ENCODE measurements at places on chromosomes 12 and 14. TPM values are rescaled to one million over a fixed set of nuclear protein-coding genes. Genes with fewer than 3 reads are reported as not detected.

DNA sequence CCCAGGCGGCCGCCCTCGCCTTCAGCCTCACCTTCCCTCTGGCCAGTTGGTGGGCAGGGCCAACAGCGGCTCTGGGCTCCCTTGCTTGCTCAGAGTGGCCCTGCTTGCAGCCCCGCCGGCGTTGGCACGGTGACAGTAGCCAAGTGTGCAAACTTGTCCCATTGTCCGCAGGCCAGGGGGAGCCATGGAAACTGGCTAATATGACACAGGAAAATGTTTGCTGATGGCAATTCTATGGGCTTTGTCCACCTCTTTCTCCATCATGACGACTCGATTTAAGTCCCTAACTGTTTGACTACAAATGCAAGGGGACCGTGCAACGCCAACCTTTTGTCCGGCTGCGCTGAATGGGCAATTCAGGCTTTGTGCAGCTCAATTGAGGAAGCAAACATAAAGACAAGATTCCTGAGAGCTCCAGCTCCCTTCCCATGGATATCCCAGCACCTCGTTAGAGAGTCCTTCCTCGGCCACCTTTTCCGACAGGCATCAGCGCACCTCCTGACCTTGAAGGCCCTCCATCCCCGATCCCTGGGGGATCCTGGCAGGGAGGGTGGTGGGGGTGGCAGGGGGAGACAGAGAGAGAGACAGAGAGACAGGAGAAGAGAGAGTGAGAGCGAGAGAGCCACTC is 785 bp upstream of the FAM181A start:
- no peak for DNase-seq

- no peak for DNase-seq
These were observed 11.6 kb downstream of the WNT5B start for GRCh38 chr12:1640328-1641234.

- no peak for DNase-seq
These were observed 11.8 kb upstream of the NFATC4 start for GRCh38 chr14:24356208-24356607.

DNA sequence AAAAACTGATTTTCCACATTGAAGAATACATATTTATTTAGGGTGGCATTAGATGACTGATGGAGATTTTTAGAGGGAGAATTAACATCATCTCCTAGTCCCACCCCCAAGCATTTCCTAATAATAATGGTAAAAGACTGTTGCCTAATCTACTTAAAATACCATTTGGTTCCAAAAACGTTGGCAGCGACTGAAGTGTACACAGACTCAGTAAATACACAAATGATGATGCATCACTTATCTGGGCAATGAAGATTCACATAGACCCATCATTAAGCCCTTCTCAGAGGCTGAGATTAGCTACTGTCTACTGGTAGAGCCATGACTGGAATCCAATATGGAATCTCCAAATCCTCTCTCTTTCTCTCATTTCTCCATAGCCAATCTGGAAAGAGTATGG is 18.2 kb downstream of the RTN1 start:
- no peak for DNase-seq

DNA sequence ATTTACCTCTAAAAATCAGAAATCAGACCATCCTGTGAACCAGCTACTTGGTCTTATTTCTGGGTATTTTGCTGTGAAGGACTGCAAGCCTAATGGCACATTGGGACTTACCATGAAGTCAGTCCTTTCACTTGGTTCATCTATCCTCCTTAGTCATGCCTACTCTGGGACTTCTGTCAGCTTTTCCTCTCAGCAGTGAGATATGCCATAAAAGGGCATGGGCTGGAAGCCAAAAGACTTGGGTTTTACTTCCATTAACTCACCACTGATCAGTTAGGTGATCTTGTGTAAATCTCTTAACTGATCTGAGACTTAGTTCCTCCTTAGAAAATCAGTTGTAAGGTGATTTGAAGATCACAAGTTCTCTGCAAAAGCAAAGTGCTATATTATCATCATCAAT is 116.5 kb downstream of the PAH start:
- DNase-seq: no peak

DNA sequence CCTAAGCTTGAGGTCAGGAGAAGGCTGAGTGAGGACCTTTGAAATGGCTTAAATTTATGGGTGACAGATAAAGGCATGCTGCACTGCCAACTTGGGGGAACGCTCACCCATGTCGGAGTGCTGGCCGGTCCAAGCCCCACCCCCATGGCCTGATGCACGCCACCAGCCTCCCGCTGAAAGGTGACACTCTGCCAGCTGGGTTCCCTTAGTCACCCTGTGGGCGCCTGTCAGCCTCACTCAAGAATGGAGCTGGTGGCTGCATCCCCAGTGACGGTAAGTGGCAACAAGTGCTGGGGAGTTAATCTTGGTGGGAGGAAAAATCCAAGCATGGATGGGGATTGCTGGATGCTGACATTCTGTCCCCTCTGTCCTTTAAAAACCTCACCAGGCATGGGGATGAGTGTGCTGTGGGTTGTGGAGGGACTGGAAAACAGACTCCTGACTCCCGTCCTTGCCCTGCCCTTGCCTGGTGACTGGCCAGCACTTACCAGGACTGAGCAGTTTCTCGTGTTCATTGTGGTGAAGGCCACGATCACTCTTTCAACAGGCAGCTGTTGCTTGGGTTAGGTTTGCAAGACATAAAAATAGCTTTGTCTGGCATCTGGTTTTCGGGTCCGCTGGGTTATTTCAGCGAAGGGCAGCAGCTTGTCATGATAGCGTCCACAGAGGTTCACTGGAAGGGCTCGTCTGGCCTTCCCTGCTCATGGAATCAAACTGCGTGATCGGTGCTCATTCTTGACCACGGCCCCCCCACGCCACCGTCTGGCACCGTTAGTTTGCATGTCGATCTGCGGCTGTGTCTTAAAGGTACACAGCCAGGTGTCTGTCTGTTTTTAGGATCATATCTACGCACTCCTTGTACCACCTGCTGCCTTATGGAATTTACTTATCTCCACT is 15.0 kb downstream of the ACACB start:
- peak; percentile 58 for DNase-seq

DNA sequence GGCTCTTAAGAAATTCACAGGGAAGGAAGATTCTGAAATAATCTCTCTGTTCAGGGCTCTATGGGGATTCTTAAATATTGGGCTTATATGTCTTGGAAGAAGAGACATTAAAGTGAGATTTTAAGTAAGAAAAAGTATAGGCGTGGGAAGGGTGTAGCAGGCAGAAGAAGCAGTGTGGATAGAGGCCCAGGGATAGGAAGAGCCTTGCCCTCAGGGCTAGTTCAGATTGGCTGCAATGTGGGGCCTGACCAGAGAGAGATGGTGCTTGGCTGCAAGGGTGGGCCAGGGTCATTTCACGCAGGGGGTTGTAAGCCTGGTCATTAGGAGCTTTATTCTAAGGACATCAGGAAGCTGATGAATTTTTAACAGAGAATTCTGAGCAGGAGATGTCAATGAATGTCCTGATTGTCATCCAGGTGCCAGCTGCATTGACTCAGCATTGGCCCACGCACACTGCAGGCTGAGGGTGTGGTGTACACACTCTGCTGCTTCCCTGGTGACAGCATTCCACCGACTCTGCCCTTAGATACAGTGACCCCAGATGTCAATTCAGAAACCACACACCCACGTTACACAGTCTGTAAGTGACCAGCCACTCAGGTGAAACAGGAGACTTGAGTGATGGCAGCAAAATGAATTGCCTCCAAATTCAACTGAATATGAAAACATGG is 582.5 kb downstream of the NRXN3 start:
- DNase-seq: peak; percentile 3

- DNase-seq: no peak
These were observed 250.0 kb upstream of the CLEC14A start for GRCh38 chr14:38505973-38506249.

- no peak for DNase-seq
These were observed 552.2 kb upstream of the STXBP6 start for GRCh38 chr14:25602106-25602505.

GRCh38 chr12:107568718-107569117 is 116.9 kb upstream of the PWP1 start:
- DNase-seq: peak; percentile 44

DNA sequence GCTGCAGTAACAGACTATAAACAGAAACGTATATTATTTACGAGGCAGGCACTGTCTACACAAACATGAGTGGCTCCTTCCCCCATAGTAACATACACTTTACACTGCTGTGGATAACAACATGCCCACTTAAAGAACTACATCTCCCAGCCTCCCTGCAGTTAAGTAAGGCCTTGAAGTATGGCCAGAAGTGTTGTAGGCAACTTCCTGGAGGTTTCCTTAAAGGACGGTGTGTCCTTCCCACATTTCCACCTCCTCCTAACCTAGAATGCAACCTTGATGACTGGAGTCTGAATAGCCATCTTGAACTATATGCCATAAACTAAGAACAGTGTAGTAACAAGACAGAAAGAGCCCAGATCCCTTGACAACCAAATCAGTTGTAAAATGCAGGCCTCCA is 20.3 kb downstream of the MED13L start:
- peak; percentile 34 for DNase-seq

DNA sequence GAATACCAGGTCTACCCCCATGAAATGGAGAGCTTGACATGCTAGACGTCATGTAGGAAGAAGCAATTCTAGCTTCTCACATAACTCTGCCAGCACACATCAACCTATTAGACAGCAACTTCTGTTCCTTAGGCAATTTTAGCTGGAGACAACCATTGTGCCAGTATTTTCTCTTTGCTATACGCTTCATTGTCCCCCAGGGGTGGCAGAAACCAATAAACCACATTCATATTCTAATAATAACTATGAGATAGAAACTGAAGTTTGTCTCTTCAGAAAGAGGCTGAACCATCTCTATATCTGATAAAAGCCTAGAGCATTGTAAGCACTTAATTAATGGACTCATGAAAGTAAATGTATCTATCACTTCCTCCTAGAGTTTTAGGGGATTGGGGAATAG is 278.6 kb downstream of the FOXG1 start:
- DNase-seq: no peak

- peak; percentile 60 for DNase-seq
These were observed 37.6 kb upstream of the LTBP2 start for GRCh38 chr14:74649673-74650072.

- peak; percentile 61 for DNase-seq
These were observed 356.6 kb downstream of the FUT8 start for GRCh38 chr14:65769151-65769550.

- peak; percentile 42 for DNase-seq
These were observed 47.8 kb downstream of the BTBD7 start for GRCh38 chr14:93285044-93285443.

DNA sequence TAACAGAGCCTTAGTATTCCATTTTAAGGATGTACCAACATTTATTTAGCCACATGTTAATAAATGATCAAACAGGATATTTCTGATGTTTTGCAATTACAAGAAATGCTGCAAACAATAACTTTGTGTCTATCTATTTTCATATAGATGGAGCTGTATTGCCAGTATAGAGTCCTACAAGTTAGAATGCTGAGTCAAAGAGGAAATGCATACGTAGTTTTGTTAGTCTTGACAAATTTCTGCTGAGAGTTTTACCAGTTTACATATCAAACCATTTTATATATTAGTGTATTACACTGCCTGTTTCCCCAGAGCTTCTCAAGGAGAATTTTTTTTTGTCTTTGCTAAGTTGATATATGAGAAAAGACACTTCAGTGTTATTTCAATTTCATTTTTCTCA is 541.7 kb downstream of the SLC16A7 start:
- no peak for DNase-seq

GRCh38 chr12:92278378-92278828 is 132.8 kb upstream of the BTG1 start:
- DNase-seq: peak; percentile 25

GRCh38 chr12:5648692-5649359 is 216.9 kb downstream of the NTF3 start:
- DNase-seq: peak; percentile 47

- DNase-seq: peak; percentile 39
These were observed 7.3 kb downstream of the ITGA7 start for GRCh38 chr12:55700255-55701018.

DNA sequence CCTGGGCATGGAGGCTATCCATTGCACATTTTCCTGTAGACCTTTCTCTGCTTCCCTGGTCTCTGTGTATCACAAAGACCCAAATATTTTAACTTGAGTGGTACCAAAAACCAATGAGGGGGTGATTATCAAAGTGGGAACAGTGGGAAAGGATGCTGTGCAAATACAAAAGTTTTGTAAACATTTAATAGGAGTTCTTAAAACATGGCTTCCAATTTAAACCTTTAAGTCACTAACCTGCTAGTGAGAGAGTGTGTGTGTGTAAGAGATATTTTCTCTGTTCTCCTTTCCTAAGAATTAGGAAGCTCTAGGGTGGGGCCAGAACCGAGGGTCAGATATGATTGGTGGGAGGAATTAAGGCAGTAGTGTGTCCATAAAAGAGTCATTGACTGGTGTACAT is 64.5 kb upstream of the ARHGAP5 start:
- DNase-seq: no peak

DNA sequence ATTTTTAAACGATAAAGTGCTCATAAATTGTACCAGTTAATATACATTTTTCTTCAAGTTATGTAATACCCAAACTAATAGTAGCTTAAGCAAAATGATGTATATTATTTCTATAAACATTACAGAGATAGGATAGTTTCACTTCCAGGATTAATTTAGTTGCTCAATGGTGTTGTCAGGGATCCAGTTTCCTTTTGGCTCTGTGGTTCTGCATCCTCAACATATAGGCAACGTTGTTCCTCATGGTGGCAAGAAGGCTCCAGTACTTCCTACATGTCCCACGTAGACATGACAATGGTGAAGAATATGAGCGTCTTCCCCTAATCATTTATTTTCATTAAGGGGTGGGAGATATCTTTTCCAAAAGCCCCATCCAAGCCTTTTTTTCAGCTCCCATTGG is 60.7 kb upstream of the DCD start:
- DNase-seq: no peak

- no peak for DNase-seq
These were observed 113.5 kb downstream of the GCH1 start for GRCh38 chr14:54789166-54789565.

DNA sequence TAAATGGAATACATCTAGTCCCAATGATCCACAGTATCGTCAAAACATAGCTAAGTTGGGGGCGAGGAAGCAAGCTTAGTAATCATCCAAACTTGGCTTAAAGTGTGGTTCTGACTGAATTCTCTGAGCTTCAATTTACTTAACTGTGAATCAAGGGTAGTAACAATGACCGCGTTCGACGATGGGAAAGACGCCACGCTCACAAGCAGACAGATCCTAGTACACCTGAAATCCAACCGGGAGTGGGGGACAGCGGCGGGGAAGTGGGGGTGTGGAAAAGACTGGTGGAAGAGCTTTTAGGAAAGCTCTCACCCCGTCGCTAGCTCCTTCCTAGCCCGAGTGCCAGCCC is 433 bp downstream of the COX16 start:
- DNase-seq: peak; percentile 62

- no peak for DNase-seq
These were observed 107.6 kb downstream of the PLEKHG7 start for GRCh38 chr12:92810370-92810769.

Gene AMHR2
- not detected for polyA plus RNA-seq

Gene SRRM4
- polyA plus RNA-seq: not detected

Gene MAP1LC3B2
- polyA plus RNA-seq: 9.0 TPM

Gene PPP1R1A
- polyA plus RNA-seq: not detected

Gene RASSF9
- polyA plus RNA-seq: 1.1 TPM

Gene ART4
- polyA plus RNA-seq: not detected

Gene PRPH
- polyA plus RNA-seq: not detected

Gene PTPRB
- 3.8 TPM for polyA plus RNA-seq

Gene KRT75
- polyA plus RNA-seq: not detected

Gene IL31
- polyA plus RNA-seq: not detected

Gene AKAP5
- polyA plus RNA-seq: 0.08 TPM

Gene SOCS2
- 52.8 TPM for polyA plus RNA-seq

Gene TRMT61A
- 12.7 TPM for polyA plus RNA-seq
